DMS 273 treated with DMSO at 0.1 percent for 48 hours (cell line): ENCODE measurements at places on chromosomes 16 and 17.
A peak's percentile ranks its signal among the peaks of the same experiment; 100 is the strongest.

DNA sequence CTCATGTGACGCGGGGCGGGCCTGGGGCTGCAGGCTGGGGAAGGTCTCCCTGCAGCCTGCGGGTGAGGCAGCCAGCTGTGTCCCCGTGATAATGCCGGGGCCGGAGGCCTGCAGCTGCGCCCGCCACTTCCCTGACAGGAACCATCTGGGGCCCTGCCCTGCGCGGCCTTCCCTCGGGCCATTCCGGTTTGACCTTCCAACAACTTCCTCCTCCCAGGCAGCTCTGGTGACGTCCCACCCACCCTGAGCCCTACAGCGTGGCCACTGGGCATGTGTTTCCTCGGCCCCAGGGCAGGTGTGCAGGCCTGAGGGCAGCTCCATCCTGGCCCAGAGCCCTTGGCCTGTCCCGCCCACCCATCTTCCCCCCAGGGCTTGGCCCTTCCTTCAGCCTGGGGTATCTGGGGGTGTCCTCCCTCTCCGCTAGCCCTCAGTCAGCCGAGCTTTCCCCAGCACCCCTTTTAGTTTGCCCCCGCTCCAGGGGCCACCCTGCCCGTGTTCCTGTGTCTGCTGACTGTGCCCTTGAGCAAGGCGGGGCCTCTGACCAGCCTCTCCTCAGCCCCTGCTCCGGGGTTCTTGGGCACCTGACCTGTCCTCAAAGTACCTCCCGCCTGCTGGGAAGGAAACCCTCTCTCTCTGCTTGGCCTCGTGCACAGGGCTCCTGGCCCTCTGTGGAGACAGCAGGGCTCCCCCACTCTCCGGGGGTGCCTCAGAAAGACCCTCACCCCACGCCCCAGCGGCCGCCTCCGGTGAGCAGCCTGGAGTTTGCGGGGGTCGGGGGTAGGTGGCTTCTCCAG, at the start of gene CBFA2T3:
Gene CBFA2T3, minus strand, starts transcription at position 190 of the 794 bp plus-strand sequence. CDS start 400 bp downstream, outside the sequence.
- DNase-seq, result no peak

GRCh38 chr16:88545781-88546180, 24.4 kb upstream of the ZC3H18 start:
- no peak for DNase-seq

GRCh38 chr16:65667011-65667578, 545.2 kb upstream of the CDH11 start:
- DNase-seq, result no peak

- no peak for DNase-seq
Measured at GRCh38 chr17:78019976-78020716, 61.6 kb downstream of the TNRC6C start.

DNA sequence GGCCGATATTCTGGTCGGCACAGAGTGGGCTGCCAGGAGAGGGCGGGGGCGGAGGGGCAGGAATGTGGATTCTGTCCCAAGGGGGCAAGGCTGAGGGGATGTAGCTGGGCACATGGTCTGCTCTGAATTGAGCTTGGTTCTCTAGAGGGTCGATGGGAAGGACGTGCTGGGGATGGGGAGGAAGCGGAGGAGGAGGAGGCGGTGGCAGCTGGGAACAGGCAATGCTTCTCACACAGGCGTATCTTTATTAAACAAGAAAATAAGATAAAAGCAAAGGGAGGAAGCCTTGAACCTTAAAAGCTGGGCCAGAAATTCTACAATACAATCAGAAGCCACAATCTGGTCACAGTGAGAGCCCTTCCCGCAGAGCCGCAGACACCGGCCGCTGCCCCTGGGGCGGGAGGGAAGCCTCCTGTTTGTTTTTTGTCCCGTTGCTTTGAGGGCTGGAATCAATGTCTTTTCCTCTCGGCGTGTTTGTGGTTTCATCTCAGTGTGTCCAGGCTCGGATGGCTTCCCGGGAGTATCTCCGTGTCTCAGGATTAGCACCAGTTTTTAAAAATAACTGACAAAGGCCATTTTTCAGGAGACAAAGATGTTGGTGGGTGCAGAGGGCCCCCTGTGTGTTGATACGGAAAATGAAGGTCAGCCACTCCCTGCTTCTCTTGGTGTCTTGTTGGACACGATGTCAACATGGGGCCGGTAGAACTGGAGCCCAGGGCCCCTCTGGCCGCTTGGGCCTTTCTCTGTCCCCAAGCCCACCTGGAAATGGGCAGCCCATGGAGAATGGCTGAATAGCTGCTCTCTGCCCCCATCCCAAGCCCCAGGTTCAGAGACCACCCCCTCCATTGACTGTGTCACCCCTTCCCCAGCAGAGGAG, 12.3 kb upstream of the SLC7A5 start:
- DNase-seq, result no peak

DNA sequence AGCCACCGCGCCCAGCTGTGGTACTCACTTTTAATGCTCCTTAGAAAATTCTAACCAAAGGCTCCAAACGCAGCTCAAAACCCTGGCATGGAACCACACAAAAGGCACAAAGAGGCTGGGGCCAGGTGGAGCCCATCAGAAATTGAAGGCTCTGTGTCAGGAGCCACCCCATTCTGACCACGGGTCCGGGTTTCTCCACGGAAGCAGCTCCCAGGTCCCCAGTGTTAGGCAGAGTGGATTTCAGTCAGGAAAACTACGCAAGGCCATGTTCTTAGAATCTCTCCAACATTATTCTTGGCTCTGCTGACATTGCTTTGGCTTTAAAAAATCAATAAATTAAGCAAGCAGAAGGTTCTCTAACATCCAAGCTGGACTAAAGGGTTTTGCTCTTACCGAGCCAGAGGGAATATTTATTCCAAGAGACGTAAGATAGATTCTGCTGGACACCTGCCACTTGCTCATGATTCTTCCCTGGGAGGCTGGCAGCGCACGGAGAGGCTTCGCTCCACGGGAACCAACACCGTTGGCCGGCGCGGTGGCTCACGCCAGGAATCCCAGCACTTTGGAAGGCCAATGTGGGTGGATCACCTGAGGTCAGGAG, 93.5 kb downstream of the NXN start:
- no peak for DNase-seq

DNA sequence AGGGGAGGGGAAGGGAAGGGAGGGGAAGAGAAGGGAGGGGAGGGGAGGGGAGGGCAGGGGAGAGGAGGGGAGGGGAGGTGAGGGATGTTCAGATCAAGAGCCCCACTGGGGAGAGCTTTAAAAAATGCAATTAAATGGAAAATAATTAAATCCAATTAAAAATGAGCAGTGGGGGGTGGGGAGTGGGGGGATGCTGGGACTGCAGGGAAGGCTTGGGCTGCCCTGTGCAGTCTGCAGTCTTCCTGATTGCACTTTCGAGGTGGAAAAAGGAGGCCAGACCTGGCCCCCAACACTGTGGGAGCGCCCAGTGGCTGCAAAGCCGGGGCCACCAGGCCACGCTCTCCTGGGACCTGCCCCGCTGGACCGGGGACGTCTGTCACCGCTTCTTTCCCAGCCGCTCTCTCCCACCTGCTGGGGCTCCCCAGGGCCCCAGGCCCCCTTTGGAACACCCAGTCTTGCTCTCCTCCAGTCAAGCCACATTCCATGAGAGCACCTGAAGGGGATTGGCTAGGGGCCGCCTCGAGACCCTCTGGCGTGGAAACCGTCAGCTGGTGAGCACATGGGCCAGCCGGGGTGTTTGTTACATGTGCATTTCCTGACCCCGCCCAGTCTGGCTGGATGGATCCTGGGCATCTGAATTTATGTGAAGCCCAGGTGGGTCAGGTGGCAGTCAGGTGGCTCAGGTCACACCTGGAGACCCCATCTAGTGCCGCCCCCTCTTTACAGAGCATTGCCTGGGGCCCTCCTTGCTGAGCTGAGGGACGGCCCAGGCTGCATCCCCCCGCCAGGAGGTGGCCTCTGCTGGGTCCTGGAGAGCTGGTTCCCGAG, 37.6 kb upstream of the CBFA2T3 start:
- no peak for DNase-seq

- no peak for DNase-seq
Measured at GRCh38 chr17:48296453-48296852, 133.6 kb downstream of the SKAP1 start.

DNA sequence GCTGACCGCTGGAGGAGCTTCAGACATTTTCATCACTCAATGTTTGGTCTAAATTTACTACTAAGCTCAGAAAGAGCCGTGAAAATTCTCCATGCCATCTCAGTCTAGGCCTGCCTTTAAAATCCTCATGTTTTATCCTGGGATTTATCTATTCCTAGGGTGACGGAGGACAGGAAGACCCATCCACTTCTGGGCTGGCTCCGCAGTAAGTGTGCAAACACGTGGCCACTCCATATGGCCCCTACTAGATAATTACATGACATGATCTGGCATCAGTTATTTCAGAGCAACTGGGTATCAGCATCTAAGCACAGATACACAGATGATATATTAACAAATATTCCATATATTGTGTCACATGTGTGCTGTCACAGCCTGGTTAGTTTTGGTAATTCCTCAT, 77.8 kb upstream of the HS3ST4 start:
- no peak for DNase-seq

DNA sequence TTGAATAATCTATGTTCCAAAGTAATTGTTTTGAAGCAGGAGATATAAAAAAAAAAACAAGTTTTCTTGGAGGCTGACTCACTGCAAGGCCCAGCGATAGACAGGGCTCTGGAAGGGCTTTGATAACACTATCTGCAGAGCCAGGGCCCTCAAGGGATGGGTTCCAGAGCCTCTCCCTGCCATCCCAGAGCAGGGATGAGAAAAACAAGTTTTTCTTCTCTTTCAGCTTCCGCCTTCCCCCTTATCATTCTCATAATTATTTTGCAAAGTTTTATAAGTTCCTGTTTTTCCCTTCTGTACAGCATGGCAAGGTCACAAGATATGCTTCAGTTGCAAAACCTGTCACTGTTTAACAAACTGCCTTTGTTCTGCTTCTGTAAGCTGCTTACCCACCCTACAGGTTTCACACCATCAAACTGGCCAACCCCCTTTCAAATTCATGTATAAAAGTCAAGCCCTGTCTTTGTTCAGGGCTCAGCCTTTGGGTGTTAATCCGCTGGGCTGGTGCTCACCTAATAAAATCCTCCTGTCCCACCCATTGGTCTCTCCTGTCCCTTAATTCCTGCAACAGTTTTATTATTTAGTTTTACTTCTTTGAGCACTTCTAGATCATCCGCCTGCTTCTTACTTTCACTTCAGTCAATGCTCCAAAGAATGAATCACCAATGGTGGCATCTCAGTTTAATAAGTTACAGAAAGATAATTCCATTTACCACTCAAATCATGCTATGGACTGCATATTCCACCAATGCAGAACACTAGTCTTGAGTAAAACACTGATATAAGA, 5.6 kb upstream of the THUMPD1 start:
- no peak for DNase-seq

GRCh38 chr17:56908001-56908542, 5.8 kb downstream of the TRIM25 start:
- no peak for DNase-seq

GRCh38 chr16:1311212-1311737, 1.8 kb downstream of the UBE2I start:
- DNase-seq, result no peak

DNA sequence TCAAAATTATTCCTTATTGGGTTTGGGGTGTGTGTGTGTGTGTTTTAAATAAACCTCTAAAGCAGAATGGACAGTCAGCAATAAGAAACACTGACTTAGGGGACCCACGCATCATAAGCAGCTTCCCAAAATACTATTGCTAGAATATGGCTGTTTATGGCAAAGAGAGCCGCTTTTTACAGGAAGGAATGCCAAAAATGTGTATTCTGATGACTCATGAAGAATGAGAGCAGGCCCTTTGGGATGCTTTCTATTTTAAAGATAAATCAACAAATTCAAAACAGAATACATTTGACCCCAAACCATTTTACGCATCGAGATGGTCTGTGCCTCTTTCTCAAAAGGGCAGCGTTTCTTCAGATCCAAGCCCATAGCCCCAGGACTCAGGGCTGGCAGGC, 37.5 kb downstream of the ARHGAP17 start:
- DNase-seq, result no peak

GRCh38 chr17:28865946-28866752, 11.3 kb downstream of the ERAL1 start:
- no peak for DNase-seq

DNA sequence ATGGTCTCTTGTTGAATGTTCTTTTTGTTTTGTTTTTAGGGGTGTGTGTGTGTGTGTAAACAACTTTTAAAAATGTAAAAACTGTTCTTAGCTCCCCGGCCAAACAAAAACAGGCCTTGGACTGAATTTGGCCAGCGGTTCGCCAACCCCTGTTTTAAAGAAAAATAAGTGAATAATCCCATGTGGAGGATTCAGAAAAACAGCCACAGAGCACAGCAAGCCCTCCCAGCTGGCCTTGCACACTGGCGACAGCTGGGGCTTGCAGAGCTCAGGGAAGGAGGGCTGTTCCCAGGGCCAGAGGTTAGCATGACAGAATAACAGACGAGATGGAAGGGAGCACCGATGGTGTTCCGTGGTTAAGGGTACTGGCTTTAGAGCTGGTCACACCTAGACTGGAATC, 39.0 kb downstream of the EMP2 start:
- DNase-seq, result peak; percentile 24

DNA sequence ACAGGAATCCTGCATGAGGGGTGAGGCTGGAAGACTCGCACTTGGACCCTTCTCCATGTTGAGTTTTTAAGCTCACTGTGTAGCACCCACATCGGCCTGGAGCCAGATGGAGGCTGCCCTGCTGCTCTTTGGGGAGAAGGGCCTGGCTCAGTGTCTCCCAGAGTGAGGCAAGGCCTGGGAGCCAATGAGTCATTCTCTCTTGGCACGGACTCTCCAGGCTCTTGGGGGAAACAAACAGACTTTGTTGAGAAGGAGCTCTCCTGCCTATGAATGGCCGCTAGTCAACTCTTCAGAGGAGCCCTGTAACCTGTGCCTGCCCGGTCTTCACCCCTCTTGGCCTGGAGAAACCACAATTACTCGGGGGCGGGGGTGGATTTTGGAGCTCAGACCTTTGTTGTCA, 50.8 kb upstream of the MAF start:
- DNase-seq, result no peak
